Stimulated activated CD8-positive, alpha-beta memory T cell treated with anti-CD3 and anti-CD28 coated beads, Interleukin-4, amount 100 ng/mL, for 1 hour (primary cell): ENCODE measurements at places on chromosomes 2 and 18.

DNA sequence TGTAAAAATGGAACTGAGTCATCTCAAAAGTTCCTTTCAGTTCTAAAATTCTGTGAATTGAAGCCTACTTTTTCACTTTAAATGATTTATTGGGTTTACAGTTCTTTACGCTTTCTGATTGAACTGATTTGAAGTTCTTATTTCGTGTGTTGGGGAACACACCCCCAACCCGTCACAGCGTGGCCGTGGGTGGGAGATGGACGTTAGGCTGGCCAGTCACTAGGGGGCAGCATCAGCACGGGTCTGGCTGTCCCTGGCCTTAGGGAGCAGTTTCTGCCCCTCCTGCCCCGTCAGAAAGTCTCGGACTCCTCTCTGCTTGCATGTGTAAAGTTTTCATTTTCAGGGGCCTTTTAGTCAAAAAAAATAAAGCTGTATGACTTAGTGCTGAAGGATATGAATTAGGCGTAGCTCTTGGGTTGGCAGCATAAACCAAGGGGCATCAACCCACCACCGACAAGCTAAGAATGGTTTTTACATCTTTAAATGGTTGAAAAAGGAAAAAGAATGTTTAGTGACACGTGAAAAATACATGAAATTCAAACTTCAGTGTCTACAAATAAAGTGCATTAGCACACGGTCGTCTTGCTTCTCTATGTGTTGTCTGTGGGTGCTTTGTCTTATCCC is 63.4 kb downstream of the ZCCHC2 start:
- no peak for DNase-seq

DNA sequence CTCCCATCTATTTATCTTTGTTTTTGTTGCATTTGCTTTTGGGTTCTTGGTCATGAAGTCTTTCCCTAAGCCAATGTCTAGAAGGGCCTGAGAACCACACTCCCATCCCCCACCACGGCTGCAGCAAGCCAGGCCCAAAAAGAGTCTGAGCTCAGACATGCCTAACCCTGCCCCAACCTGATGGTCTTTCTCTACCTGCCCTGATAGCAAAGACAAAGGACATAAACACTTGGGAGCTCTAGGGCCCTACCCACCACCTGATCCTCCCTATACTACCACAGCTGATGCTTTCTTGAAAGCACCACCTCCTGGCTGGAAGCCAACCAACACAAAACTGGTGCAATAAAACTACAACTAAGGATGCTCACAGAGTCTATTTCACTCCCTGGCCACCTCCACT is 233.4 kb downstream of the WDR7 start:
- DNase-seq = no peak

- DNase-seq = no peak
Measured at GRCh38 chr2:219122202-219122980, 38.2 kb downstream of the NHEJ1 start.

- no peak for DNase-seq
Measured at GRCh38 chr2:88227446-88227845, 57.3 kb downstream of the THNSL2 start.

DNA sequence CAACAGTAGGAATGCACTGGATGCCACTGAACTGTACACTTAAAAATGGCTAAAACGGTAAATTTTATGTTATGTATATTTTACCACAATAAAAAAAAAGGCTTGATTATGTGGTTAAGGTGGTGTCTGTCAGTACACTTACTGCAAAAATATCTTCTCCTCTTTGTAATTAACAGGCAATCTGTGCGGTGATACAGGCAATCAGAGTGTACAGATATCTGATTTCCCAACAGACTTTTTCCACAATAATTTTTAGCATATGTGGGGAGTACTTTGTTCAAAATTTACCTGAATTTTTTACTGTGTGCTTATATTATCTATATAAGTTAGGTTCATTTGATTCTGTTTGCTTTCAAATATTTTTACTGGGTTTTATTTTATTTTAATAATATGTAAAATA is 175.0 kb upstream of the PGAP1 start:
- DNase-seq = no peak

- DNase-seq = no peak
Measured at GRCh38 chr2:18487106-18487913, 73.1 kb downstream of the RDH14 start.

GRCh38 chr18:58727776-58728500 is 56.7 kb downstream of the MALT1 start:
- no peak for DNase-seq

- DNase-seq = no peak
Measured at GRCh38 chr2:28764909-28765711, 13.5 kb downstream of the PPP1CB start.

DNA sequence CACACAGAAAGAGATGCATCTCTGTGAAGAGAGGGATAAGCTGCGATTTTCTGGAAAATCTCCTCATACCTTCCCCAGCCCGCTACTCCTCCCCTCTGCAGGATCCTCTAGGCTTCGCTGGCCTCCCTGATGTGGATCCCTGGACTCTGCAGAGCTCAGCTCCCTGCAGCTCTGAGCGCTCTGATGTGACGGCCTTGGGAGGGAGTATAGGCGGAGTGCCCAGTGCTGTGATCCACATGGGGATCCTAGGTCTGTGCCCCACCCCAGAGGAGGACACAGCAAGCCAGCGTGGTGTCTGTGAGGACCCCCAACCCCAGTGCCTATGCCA is 111.0 kb downstream of the GYPC start:
- DNase-seq = no peak

DNA sequence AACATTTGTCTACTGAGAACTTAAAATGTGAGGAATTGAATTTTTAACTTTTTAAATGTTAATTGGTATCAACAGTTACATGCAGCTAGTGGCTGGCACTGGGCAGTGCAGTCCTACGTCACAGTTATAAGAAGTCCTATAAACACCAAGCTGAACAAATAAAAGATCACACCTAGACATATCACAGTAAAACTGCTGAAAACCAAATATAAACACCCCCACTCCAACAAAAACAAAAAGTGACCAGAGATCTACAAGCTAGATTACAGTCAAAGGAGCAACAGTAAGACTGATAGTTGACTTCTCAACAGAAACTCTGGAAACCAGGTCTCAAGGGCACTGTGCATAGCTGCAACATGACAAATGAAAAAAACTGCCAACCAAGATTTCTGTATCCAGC is 19.4 kb downstream of the TLK1 start:
- DNase-seq = no peak

GRCh38 chr2:769771-770170 is 92.6 kb upstream of the TMEM18 start:
- no peak for DNase-seq
